ENCODE measurements at places on chromosomes 5 and 9.

- no peak for DNase-seq
These were observed 238.6 kb upstream of the TMEM161B start for GRCh38 chr5:88507261-88507660.

GRCh38 chr9:107635803-107636174, 146.2 kb upstream of the KLF4 start:
- DNase-seq: no peak

- DNase-seq: no peak
These were observed 156.0 kb downstream of the OLFM1 start for GRCh38 chr9:135243201-135244190.

DNA sequence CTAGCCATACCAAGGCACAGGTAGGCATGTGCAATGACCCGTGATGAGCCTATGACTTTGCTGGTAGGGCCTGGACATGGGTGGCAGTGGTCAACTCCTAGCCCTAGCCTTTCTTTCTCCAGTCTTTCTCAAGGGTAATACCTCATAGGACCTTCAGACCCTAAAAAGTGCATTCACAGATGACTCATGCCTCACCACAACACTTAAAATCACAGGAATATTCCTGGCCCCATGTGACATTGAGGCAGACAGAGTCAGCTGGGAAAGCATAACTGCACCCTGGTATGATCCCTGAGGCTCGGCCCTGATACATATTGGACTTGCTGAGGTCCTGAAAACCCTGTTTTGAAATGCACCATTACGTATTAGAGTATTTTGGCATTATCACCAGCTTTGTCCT, 449.5 kb downstream of the HINT1 start:
- no peak for DNase-seq

- DNase-seq: peak; percentile 4
These were observed 73.5 kb downstream of the SLF1 start for GRCh38 chr5:94691949-94692348.

- no peak for DNase-seq
These were observed 15.8 kb downstream of the GAPVD1 start for GRCh38 chr9:125277411-125277810.

DNA sequence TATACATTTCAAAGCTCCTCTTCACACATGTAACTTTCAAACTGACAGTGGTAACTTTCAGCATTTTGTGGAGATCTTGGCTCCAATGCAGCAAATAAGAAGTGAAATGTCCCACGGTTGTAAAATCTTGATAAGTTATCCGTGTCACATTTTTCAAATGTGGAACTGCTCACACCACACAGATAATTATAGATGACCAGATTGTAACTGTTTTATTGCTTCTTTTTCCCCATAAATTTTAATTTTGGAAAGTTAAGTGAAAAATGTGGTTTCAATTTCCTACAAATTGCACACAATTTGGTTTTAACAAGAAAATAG, 347.1 kb downstream of the EBF1 start:
- no peak for DNase-seq

- no peak for DNase-seq
These were observed 138.6 kb upstream of the SPEF2 start for GRCh38 chr5:35478856-35479682.

DNA sequence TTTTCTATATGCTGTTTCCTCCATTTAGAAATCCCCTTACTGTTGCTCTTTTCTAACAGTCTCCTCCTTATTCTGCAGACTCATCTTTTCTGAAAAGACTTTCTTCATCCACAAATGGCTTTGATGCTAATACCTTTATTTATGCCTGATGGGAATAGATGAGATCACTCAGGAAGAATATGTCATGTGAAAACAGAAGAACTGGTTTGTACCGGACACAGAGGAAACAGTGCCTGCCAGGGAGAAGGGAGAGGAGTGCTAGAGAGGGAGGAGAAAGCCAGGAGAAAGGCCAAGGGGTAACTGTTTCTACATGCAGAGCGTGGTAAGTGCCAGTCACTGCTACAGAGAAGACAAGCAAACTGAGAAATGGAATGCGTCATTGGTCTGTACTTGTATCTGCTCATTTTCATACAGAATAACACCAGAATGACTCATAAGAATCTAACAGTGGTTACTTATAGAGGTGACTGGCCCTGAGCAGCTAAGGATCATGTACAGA, 45.9 kb upstream of the PJA2 start:
- DNase-seq: no peak

DNA sequence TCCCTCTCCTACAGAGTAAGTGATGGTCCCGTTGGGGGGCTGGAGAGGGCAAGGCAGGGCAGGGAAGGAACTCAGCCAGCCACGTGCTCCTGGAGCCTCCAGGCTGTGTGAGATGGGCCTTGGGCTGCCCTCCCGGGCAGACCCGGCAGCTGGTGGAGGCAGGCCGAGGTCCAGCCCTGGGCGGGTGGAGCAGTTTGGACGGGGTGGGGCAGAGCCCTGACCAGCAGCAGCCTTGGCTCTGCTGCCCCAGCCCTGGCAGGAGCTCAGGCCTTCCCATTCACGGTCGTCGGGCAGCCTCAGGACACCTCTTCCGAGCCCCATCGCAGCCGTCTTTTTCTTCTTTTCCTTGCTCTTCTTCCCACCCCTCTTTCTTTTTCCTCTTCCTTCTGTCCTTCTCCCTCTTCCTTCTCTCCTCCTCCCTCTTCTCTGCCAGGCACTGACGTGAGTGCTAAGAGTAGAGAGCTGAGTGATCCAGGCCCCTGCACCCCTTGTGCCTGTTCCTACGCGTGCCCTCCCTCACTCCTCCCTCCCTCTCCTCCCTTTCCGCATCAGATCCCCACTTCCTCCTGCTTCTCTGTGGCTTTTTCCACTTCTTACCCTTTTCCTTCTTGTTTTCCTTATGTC, 42.8 kb downstream of the AMBP start:
- DNase-seq: no peak

- no peak for DNase-seq
These were observed 60.4 kb downstream of the CSNK1A1 start for GRCh38 chr5:149490599-149491485.

DNA sequence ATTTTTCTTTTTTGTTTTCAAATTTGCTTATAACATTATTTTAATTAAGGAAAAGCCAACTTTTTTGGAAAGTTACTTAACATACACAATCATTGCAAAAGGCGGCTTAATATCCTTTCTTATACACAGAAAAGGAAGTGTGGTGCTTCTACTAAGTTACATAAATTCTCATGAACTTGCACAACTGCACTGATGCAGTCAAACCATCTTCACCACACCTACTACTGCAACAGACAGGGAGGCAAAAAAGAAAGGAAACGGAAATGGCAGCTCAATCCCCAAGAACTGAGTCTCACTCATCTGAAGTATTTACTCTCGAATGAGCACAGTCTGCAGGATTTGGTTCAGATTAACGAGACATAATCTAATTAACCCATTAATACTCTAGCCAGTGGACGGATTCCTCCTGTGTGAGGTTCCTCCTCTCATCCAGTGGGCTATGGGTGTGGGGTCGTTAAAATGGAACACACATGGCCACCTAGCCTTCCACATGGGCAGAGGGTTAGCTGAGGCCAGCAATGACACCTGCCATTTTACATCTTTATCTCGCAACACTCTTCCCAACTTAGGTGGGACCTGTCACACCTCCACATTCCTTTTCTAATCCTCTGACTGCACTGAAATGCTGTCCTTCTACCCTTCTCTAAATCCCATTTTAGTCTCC, 30.0 kb downstream of the GOLM1 start:
- no peak for DNase-seq

- DNase-seq: no peak
These were observed 695.0 kb downstream of the DTWD2 start for GRCh38 chr5:118293378-118293777.

DNA sequence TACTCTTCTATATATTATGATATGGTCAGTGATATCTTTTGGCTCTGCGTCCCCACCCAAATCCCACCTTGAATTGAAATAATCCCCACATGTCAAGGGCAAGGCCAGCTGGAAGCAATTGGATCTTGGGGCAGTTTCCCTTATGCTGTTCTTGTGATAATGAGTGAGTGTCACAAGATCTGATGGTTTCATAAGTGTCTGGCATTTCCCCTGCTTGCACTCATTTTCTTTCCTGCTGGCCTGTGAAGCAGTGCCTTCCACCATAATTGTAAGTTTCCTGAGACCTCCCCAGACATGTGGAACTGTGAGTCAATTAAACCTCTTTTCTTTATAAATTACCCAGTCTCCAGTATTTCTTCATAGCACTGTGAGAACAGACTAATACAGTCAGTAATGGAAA, 45.0 kb upstream of the TNC start:
- no peak for DNase-seq

DNA sequence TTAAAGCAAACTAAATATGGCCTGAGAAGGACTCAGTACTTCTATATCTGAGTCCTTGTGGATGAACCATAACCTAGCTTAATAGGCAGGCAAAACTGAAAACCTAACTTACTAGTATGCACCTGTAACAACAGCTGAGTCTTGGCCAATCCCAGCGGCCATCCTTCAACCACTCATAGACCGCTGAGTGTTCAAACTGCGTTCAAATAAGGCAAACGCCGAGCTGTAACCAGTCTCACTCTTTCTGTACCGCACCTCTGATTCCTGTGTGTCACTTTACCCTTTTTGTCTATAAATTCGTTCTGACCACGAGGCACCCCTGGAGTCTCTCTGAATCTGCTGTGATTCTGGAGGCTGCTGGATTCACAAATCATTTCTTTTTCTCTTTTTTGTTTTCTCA, 170.5 kb downstream of the COL23A1 start:
- DNase-seq: no peak

- no peak for DNase-seq
These were observed 64.0 kb downstream of the POU5F2 start for GRCh38 chr5:93677359-93677891.

DNA sequence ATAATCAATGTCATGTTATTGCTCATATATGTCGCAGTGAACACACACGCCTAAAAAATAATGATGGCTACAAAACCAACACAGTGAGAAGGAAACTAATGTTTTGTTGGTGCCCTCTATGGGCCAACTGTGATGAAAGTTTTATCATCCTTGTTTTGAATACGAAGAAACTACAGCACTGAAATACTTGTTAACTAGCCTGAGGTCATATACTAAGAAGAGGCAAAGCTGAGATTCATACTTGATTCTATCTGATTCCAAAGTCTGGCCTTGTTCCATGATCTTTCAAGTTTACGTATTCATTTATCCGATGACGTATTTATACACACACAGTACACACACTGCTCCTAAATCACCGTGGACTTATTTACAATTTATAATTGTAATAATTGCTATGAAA, 16.1 kb upstream of the DRD1 start:
- no peak for DNase-seq

- no peak for DNase-seq
These were observed 87.9 kb downstream of the KCNT1 start for GRCh38 chr9:135789838-135790291.

GRCh38 chr9:137458194-137459151, 661 bp downstream of the NSMF start:
- no peak for DNase-seq

DNA sequence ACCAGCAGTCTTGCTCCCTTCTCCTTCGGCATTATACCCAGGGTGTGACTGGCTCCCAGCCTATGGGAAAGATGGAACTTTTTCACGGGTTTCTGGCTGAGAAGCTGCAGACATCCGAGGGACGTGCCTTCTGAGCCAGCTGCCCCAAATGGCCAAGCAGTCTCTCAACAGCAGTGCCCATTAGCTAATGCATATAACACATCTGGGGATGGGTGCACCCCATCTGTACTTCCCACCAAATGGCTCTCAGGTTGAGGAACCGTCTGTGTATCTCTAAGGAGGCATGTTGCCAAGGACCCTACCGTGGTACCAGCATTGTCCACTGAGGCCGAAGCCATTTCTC, 25.0 kb downstream of the C5orf15 start:
- no peak for DNase-seq

DNA sequence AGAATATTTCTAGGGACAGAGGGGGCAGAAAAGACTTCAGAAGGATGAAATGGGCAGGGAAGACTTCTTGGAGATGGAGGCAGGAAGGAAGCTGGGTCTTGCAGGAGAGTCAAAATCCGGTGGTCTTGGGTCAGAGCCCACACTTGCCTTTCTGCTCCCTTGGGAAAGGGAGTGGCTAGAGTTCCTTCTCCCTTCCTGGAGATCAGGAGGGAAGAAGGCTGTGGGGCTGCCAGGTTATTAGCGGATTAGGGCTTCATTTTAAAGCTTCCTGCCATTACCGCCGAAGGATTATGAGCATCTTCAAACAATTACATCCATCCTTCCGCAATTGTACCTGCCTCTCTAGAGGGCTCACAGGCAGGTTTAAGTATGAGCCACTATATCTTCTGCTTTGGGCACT, 19.2 kb upstream of the SYNPO start:
- DNase-seq: no peak

DNA sequence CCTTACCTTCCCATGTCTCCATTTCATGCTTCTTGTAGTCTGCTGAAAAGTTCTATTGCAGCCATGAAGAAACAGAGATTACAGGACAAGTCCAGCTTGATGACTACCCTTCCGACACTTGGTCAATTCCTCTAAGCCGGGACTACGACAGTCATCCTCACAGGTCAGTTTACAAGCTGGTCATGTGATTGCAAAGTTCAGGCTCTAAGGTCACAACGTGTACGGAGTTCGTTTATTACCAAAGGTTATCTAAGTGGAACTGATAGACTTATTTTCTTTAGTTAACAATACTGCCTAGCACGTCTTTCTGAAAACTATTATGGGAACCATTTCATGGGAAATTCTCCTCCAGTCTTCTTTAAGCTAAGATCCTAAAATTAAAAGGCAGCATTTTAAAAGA, 88.5 kb upstream of the NR5A1 start:
- DNase-seq: no peak

DNA sequence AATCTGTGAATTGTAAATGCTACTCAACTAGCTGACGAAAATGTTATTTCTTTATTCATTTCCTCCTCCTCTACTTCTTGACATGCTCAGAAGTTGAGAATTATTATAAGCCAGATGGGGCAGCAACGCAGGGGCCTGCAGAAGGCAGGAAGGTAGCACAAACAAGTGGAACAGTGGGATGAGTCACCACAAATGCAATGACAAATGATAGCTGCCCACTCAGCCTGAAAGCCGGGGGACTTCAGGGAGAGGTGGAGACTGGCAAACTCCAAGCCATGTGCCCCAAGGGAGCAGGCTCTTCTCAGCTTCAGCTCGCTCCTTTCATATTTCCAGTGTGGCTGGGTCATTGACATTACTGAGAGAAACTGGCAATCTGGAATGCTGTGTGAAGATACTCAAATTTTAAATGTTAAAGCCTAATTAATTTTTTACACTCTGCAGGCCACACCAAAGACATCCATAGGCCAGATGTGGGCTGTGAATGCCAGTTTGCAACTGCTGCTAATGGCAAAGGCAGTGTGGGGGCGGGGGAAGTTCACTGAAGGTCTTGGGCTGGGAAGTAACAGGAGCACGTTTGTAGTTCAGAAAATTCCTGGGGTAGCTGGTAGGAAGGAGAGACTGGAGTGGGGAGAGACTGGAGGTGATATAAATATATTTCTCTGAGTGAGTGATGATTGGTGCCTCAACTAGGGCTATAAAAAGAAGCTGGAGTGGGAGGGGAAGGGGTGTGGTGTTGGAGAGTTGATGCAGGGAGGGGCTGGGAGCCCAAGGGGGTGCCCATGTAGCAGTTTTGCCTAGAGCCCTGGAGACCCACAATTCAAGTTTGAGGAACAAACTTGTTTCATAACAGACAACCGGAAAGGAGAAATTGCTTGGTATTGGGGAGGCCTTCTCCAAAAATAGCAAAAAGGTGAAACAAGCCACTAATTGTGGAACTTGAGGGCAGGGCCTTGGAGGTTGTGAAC, 20.8 kb upstream of the ADRB2 start:
- DNase-seq: no peak

- DNase-seq: no peak
These were observed 8.6 kb downstream of the GCNT4 start for GRCh38 chr5:75043633-75044264.

GRCh38 chr5:40378396-40379177, 301.1 kb upstream of the PTGER4 start:
- DNase-seq: no peak

GRCh38 chr9:84669288-84670137, at the start of gene NTRK2:
Gene NTRK2, plus strand, starts transcription at chr9:84669729. Its CDS starts 1,020 bp downstream, at chr9:84670749.
- DNase-seq: peak; percentile 8

All from NCI-H1417 treated with DMSO at 0.1 percent for 48 hours (cell line).